ENCODE measurements at places on chromosomes 2 and 18.

DNA sequence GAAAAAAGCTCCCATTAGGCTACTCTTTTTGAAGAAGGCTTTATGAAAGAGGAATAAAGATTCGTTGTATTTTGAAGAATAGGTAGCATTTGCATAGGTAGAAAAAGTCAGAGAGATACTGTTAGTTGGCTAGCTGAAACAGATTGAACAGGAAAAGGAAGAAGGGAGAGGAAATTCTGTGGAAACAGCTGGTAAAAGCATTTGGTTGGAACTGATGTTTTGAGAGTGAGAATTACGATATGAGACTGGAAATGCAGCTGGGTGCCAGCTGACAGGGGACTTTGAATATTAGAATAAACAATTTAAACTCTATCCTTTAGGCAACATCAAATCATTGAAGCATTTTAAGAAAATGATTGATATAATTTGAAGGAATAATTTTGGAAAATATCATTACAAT is 96.7 kb upstream of the CNTNAP5 start:
- DNase-seq: no peak

DNA sequence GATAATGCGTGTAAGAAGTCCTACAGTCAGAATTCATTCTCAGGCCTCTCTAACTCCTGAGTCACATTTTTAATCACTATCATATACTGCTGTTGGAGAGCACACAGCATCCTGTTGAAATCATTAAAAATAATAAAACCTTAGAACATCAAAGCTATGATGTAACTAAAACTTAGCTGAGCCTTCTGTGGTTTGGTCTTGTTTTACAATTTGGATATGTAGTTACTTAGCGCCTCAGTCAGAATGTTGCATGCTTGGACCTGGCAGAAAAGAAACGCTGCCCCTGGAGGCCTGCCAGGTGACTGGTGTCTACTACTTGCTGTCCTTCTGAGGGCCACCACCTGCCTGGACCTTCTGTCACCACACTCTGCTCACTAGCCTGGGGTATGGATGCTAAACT is 261.1 kb upstream of the RASGRP3 start:
- DNase-seq: no peak

GRCh38 chr18:56044239-56044638 is 456.2 kb upstream of the TCF4 start:
- no peak for DNase-seq

- DNase-seq: no peak
These were observed 12.6 kb downstream of the SLC20A1 start for GRCh38 chr2:112658301-112658700.

DNA sequence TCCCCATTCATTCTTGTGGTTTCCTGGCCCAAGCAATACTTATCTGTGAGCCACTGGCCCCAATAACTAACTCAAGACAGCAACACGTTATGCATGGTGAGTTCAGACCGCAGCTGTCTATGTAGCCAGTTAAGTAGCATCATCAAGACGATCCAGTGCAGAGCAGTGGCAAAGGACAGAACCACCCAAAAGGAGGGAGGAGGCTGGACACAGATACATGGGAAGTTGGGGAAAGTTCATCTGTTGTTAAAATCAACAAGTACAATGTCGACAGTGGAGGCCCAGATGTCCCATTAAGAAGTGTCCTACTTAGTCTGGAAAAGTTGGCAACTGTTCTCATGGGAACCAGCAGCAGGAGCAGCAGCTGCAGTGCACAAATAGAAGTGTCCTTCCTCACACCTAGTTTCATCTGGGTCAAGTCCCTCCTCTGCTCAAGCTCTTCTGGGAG is 106.9 kb upstream of the THOC1 start:
- no peak for DNase-seq

GRCh38 chr2:12036640-12036983 is 290.2 kb downstream of the LPIN1 start:
- no peak for DNase-seq

GRCh38 chr18:240175-240574 is 27.7 kb downstream of the THOC1 start:
- DNase-seq: no peak

DNA sequence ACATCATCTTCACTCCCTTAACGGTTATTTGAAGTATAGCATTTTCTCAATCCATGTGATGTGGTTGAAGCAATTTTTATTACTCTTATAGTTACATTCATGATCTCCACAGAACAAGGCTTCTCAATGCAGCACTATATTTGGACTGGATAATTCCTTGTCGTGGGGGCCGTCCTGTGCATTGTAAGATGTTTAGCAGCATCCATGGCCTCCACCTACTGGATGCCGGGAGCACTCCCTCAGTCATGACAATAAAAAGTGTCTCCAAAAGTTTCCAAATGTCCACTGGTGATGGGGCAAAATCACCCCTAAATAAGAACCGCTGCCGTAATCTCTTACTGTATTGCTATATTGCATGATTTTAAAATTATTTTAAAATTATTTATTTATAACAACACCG is 110.6 kb upstream of the DDX18 start:
- DNase-seq: no peak

- no peak for DNase-seq
These were observed 205.0 kb downstream of the UBE2E3 start for GRCh38 chr2:181185421-181185820.
